Astrocyte (in vitro differentiated cells and primary cell): ENCODE measurements at places on chromosomes 16 and 17. TPM values are rescaled to one million over a fixed set of nuclear protein-coding genes. Genes with fewer than 3 reads are reported as not detected.

The TMEM235 gene
- not detected in 2 replicates for total RNA-seq

The NACA2 gene
- total RNA-seq, result not detected in 2 replicates

- H3K27me3 ChIP-seq, result no peaks in the 10 kb centered on the region
- H3K4me1 ChIP-seq, result peaks cover 19% of the 10 kb centered on the region
These were observed 1.8 kb downstream of the LCAT start for GRCh38 chr16:67942200-67942509.

DNA sequence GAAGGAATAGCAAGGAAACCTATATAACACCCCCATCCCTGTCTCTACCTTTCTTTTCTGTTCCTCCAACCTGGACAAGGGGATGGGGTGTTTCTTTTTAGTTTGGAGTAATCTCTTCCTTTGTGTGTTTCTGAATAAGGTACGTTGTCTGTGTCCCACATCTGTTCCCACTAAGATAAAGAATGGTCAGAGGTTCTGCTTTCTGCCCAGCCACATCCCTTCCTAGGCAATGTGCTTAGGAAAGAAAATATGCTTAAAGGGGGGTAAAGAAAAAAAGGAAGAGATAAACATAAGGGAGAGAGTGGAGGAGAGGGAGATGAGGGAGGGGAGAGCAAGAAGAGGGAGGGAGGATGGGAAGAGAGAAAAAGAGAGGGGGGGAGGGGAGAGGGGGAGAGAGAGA, 35.1 kb downstream of the SLC6A2 start:
- no peaks in the 10 kb centered on the region for H3K27me3 ChIP-seq
- no peak overlapping the region for H3K27ac ChIP-seq
- H3K4me3 ChIP-seq, result no peak overlapping the region
- DNase-seq, result no peak
- H3K4me1 ChIP-seq, result no peaks in the 10 kb centered on the region

GRCh38 chr17:41684035-41684434, 4.7 kb upstream of the EIF1 start:
- peaks cover 13% of the 10 kb centered on the region for H3K4me1 ChIP-seq
- no peak overlapping the region for H3K4me3 ChIP-seq
- DNase-seq, result no peak
- H3K27ac ChIP-seq, result no peak overlapping the region
- H3K36me3 ChIP-seq, result no peaks in the 10 kb centered on the region

DNA sequence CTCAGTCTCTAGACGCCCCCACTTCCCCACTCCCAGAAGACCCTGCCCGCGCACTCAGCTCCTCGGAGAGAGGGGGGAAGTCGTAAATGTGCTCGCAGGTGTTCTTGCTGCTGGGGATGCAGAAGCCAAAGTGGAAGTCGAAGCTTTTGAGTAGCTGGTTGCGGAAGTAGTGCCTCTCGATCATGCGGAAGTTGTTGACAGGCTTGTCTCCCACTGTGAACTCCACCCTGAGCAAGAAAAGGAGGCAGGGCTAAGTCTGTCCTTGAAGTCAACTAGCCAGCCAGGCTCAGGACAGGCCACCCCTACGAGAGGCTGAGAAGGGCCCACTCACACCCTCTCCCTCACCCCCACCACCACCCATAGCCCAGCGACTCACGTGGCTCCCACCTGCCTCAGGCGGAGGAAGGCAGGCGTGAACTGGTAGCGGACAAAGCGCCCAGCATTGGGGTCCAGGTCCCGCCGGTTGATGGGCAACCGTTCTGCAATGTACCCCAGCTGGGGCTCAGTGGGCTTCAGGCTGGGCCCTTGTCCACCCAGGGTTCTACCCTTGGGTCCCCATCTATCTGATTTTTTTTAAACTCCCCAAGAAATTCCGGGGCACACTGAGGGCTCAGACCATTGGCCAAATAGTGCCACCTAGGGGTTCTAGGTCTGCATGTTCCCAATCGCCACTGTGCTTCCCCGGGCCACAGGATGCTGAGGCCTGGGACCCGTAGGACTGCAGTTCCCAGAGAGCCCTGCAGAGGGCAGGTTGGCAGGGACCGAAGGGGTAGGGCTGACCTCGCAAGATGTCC, 4.6 kb downstream of the UNC119 start:
- DNase-seq, result peak; percentile 16
- H3K4me1 ChIP-seq, result peaks cover 7% of the 10 kb centered on the region
- no peaks in the 10 kb centered on the region for H3K36me3 ChIP-seq
- H3K27me3 ChIP-seq, result no peaks in the 10 kb centered on the region
- H3K27ac ChIP-seq, result no peak overlapping the region

The TPPP3 gene
- 0.65 and 0.75 TPM in 2 replicates for total RNA-seq

DNA sequence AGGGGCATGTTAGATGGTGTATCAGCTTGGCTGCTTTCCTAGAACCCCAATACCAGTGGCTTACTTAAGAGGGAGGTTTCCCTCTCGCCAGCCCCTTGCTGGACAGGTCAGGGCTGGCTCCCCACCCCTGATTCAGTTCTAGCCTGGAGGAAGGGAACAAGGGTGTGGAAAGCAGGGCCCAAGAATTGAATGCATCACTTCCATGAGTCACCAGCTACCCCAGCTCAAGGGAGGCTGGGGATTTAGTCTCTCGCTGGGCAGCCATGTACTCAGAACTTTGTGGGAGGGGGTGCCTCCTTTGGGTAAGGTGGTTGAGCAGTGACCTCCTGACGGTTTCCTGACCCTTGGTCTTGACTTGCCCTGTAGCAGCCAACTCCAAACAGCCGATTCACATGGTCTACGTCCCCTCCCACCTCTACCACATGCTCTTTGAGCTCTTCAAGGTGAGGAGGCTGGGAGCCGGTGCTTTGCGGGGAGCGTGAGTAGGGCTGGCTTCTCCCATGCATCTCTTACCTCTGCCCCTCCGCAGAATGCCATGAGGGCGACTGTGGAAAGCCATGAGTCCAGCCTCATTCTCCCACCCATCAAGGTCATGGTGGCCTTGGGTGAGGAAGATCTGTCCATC, 12.8 kb downstream of the PDK2 start:
- DNase-seq, result no peak
- no peaks in the 10 kb centered on the region for H3K27me3 ChIP-seq
- H3K27ac ChIP-seq, result no peak overlapping the region
- no peaks in the 10 kb centered on the region for H3K36me3 ChIP-seq

DNA sequence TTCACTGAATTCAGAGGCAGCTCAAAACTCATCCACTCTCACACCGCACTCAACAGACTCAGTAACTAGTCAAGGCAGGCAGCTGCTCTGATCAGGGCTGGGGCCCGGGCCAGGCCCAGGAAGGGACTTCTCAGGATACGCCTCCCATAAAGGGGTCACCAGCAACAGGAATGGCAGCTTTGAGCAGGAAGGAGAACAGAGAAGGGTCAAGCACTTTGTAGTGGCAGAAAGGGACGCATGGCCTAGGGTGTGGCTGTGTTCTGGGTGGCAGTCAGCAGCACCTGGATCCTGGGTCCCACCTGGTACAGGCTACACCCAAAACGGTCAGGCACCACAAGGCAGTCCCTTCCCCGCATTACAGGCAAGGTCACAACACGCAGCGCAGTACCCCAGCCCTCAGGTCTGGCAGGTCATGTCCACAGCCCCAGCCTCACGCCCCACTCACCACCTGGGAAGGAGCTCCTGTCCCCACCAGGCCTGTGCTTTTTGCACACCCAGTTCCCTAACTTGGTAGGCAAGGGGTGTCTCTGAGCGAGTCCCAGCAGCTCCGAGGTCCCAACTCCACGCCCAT, 99.7 kb downstream of the ZNF778 start:
- H3K4me3 ChIP-seq, result no peak overlapping the region
- peaks cover 71% of the 10 kb centered on the region for H3K4me1 ChIP-seq
- DNase-seq, result no peak
- no peaks in the 10 kb centered on the region for H3K36me3 ChIP-seq

- H3K27ac ChIP-seq, result no peak overlapping the region
- H3K27me3 ChIP-seq, result no peaks in the 10 kb centered on the region
- no peak overlapping the region for H3K4me3 ChIP-seq
- no peak for DNase-seq
These were observed 1024.9 kb downstream of the KCNJ18 start for GRCh38 chr17:22717211-22717610.

The EFNB3 gene
- total RNA-seq, result 7.0 and 7.6 TPM in 2 replicates

- H3K36me3 ChIP-seq, result no peaks in the 10 kb centered on the region
- H3K27ac ChIP-seq, result peak overlapping the region; percentile 91
- no peaks in the 10 kb centered on the region for H3K27me3 ChIP-seq
- H3K4me3 ChIP-seq, result peak overlapping the region; percentile 16
- peak; percentile 95 for DNase-seq
These were observed 63.6 kb downstream of the SMG6 start for GRCh38 chr17:2239882-2240430.

The PTGES3L gene
- total RNA-seq, result 5.1 and 5.8 TPM in 2 replicates

DNA sequence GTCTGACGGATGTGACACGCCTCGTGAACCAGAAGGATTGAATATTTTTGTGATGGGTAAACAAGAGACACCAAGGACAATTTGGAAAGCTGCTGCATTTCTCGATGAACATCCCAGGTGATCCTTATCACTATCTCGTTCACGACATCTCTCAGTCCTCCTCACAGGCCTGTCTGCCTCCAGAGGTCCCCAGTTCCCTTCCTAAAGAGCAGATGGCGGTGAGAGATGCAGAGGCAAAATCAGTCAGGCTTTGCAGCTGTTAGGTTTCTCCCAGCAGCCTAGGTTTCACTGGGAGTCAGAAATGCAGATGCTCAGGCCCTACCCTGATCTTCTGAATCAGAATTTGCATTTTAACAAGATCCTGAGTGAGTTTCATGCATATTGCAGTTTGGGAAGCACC, 23.6 kb downstream of the SCPEP1 start:
- H3K27ac ChIP-seq, result no peak overlapping the region
- H3K27me3 ChIP-seq, result no peaks in the 10 kb centered on the region
- H3K4me1 ChIP-seq, result no peaks in the 10 kb centered on the region
- no peak for DNase-seq
- no peak overlapping the region for H3K4me3 ChIP-seq

DNA sequence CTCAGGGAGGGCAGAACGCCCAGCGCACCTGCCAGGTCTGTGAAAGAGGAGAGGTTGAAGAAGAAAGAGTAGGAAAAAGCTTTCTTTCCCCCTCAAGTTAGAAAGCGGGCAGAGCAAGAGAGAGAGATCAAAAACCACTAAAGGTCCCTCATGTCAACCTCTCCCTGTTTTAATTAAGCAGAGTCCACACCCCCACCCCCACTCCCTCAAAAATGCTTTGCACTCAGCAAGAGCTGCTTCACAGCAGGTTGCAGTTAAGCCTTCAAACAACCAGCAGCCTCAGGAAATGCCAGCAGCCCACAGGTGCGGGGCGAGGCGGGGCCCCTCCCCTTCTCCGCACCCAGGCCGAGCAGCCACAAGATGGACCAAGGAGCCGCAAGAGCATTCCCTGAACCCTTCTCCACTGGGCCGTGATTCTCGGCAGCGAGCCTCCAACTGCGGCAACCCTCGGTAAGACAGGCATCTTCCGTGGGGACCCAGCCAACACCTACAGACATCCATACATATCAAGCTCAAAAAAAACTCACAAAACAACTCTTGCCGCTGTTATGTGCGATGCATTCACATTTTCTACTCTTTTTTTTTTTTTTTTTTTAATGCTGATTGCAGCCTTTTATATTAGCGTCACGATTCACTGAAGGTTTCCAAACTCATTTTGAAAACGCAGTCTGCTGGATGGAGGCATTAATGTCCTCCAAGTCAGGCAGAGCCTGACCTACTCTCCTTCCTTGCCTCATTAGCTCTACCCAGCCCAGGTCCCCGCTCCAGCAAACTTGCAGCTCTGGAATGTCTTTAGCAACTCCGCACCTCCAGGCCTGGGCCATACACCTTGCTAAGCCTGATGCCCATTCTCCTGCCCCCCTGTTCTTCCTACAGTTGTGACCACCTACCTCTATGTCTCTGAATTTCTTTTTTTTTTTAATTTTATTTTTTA, 66.1 kb downstream of the AXIN2 start:
- peaks cover 4% of the 10 kb centered on the region for H3K27me3 ChIP-seq
- no peaks in the 10 kb centered on the region for H3K36me3 ChIP-seq
- DNase-seq, result peak; percentile 13

GRCh38 chr16:70750893-70751467, 50.0 kb downstream of the VAC14 start:
- H3K27ac ChIP-seq, result peak overlapping the region; percentile 42
- peak; percentile 97 for DNase-seq
- no peaks in the 10 kb centered on the region for H3K27me3 ChIP-seq
- H3K4me1 ChIP-seq, result peaks cover 61% of the 10 kb centered on the region
- H3K4me3 ChIP-seq, result no peak overlapping the region
